ENCODE measurements at places on chromosomes 2 and 18. TPM values are rescaled to one million over a fixed set of nuclear protein-coding genes. Genes with fewer than 3 reads are reported as not detected.

Gene MTX2
- 28.5 TPM for total RNA-seq

Gene POTEI
- 0.17 TPM for total RNA-seq

Gene MYO1B
- 55.7 TPM for total RNA-seq

Gene FKBP7
- total RNA-seq = 20.3 TPM

Gene CNNM3
- total RNA-seq = 9.1 TPM

Gene OTOS
- total RNA-seq = not detected

Gene ZNF396
- total RNA-seq = 0.98 TPM

Gene TCF4
- 471 TPM for total RNA-seq

Gene SH3BP4
- 17.4 TPM for total RNA-seq

Gene FASTKD2
- total RNA-seq = 24.1 TPM

Gene CAVIN2
- 413 TPM for total RNA-seq

Gene HOXD11
- 0.11 TPM for total RNA-seq

Gene CIB4
- not detected for total RNA-seq

Gene C2orf66
- 0.09 TPM for total RNA-seq

Gene MGAT5
- 150 TPM for total RNA-seq

Gene NTSR2
- total RNA-seq = not detected

Gene ATP8B1
- 31.9 TPM for total RNA-seq

Gene SERPINB13
- not detected for total RNA-seq

Gene APLF
- 6.9 TPM for total RNA-seq
